ENCODE measurements at places on chromosomes 7 and 10. TPM values are rescaled to one million over a fixed set of nuclear protein-coding genes. Genes with fewer than 3 reads are reported as not detected.

- peak overlapping the region; percentile 75 for H3K27ac ChIP-seq
- DNase-seq, result no peak
- H3K4me1 ChIP-seq, result peaks cover 18% of the 10 kb centered on the region
- H3K4me3 ChIP-seq, result no peak overlapping the region
- H3K27me3 ChIP-seq, result no peaks in the 10 kb centered on the region
These were observed 111.5 kb downstream of the PRPF18 start for GRCh38 chr10:13698217-13698616.

DNA sequence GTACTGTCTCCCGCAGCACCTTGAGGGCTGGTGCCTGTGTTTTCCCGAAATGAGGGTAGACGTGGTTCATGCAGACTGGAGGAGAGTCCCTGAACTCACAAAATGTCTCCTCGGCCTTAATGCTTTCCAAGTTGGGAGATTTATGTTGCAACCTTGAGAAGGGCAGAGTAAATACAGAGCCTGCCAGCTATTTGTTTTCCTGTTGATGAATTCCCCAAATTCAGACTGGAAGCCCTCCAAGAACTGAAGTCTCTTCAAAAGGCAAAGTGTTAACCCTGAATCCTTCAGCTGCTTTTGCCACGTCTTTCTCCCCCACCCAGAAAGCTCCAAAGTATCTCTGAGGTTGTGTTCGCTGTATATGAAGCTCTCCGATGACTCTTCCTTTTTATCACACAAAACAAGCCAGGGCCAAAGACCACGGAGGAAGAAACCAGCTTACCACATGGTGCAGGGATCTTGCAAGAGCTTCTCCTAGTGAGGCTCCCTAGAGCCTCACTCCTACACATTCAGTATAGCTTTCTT lies 254.7 kb upstream of the NFE2L3 start:
- H3K27me3 ChIP-seq, result peaks cover 5% of the 10 kb centered on the region
- DNase-seq, result no peak
- H3K36me3 ChIP-seq, result no peaks in the 10 kb centered on the region
- peaks cover 18% of the 10 kb centered on the region for H3K4me1 ChIP-seq

DNA sequence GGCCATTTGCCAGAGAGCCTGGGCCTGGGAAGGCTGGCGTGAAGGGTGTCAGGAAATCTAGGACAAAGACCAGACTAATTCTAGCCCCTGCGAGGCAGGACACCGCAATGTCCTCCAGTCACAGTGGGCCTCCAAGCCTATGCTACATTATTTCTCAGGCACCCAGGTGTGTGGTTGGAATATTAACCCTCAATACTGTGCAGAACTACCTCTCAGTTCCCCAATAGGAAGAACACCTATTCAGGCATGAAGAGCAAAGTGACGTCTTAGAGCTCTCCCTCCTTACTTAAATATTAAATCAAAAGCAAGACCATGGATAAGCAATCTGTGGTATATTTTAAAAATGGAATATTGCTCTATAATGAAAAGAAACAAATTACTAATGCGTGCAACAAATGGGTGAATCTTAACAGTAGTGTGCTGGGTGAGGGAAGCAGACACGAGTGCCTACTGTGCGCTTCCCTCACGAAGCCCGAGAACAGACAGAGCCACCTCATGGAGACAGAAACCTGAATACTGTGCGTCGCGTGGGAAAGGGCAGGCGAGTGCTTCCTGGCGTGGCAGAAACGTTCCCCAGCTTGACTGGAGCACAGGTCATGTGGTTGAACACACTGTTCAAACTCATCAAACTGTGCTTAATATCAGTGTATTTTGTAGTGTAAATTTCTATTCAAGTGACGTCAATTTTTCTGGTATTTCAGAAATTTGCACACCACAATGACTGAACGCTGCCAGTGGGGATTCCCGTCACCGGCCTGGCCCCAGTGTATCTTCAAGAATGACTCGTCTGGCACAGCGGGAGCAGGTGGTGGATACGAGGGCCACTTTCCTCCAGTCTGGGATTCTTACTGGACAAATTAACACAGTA lies 15.5 kb upstream of the PTPRN2 start:
- H3K27ac ChIP-seq, result no peak overlapping the region
- H3K36me3 ChIP-seq, result no peaks in the 10 kb centered on the region
- no peaks in the 10 kb centered on the region for H3K27me3 ChIP-seq
- DNase-seq, result no peak

DNA sequence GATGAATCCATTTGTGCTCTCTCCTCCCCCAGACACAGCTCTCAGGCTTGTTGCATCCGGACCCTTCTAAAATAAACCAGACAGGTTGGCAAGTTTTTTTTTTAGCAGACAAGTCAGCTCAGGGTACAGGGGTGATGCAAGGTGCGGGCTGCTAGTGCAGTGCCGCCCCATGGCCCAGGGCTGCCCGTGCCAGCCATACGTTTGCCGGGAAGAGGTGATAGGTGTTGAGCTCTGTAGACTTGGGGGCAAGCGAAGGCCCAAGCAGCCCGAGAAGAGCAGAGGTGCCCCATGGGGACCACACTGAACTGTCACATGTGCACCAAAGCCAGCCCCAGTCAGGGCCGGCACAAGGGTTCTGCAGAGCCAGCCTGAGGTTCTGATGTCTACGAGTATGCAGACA lies 57.1 kb upstream of the PDSS1 start:
- H3K27me3 ChIP-seq, result no peaks in the 10 kb centered on the region
- H3K36me3 ChIP-seq, result no peaks in the 10 kb centered on the region
- no peak overlapping the region for H3K27ac ChIP-seq
- no peak for DNase-seq
- H3K4me1 ChIP-seq, result no peaks in the 10 kb centered on the region

DNA sequence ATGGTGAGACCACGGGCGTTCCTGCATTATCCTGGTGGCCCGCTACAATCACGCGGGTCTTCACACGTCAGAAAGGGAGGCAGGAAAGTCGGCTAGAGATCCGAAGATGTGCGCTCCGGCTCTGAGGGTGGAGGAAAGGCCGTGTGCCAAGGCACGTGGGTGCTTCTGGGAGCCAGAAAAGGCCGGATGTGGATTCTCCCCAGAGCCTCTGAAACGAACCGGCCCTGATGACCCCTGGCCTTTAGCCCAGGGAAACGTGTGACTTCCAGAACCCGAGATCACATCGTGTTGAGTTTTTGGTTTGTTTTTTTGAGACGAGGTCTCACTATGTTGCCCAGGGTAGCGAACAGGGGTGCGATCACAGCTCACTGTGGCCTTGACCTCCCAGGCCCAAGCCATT lies 244.2 kb downstream of the ELFN1 start:
- H3K4me1 ChIP-seq, result peaks cover 27% of the 10 kb centered on the region
- H3K36me3 ChIP-seq, result no peaks in the 10 kb centered on the region
- H3K27ac ChIP-seq, result no peak overlapping the region
- no peaks in the 10 kb centered on the region for H3K27me3 ChIP-seq

DNA sequence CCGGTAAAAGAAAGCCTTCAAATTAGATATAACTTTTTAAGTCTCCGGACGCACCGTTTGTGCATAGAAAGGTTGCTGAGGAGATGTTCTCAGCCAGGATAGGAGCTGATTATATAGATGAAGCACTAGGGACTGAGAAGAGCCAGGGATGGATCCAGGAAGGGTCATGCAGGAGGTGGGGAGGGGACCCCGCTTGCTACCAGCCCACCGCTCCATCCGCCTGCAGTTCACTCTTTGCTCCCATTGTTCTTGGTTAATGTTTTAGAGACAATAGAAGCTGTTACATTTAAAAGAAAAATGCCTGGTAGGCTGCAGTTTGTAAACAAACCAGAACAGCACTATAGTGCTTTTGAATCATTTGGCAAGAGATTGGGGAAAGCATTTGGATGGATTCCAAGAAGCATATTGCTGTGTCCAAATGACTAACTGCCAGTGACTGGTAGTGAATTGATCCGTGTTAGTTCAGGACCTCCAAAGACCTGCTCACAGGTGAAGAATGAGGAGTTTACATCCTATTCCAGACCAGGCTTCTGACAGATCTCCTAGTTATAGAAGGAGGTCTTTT lies 175.9 kb upstream of the TAC1 start:
- H3K36me3 ChIP-seq, result no peaks in the 10 kb centered on the region
- H3K4me1 ChIP-seq, result no peaks in the 10 kb centered on the region
- H3K27me3 ChIP-seq, result no peaks in the 10 kb centered on the region
- no peak for DNase-seq
- H3K4me3 ChIP-seq, result no peak overlapping the region
- no peak overlapping the region for H3K27ac ChIP-seq

DNA sequence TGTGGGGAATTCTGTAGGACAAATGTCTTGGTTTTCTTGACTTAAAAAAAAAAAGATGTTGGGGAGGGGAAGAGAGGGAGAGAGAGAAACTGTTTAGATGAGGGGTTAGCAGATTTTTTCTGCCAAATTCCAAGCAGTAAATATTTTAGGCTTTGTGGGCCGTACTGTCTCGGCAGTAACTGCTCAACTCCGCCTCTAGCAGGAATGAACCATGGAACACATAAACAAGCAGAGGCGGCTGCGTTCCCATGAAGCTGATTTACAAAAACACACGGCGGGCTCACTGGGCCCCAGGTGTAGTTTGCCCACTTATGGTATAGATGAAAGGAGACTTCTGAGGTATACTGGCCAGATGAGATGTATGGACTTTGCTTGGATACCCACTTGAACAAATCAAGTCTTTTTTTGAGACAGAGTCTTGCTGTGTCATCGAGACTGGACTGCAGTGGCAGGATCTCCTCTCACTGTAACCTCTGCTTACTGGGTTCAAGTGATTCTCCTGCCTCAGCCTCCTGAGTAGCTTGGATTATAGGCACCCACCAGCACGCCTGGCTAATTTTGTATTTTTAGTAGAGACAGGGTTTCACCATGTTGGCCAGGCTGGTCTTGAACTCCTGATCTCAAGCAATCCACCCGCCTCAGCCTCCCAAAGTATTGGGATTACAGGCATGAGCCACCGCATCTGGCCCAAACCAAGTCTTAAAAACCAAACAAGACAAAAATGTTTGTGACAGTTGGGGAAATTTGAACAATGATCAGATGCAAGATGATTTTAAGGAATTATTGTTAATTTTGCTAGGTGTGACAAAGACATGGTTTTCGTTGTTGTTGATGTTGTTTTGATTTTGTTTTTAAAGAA lies 9.7 kb upstream of the ADAMTS14 start:
- no peak for DNase-seq
- H3K27me3 ChIP-seq, result no peaks in the 10 kb centered on the region
- no peak overlapping the region for H3K27ac ChIP-seq
- no peaks in the 10 kb centered on the region for H3K36me3 ChIP-seq

DNA sequence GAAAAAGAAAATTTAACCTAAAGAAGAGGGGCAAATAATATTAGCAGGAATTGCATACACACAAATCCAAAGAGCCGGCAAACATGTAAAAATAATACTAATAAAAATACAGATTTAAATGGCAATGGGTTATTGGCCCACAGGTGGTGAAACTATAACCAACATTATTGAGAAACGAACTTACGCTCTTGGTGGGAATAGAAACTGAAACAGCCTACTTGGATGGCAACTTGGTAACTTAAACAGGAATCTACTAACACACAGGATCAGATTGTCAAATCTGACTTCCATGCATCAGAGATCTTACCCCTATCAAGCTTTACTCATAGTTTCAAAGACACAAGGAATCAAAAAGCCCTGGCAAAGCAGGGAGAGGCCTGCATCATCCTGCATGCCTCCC lies 66.5 kb downstream of the ANLN start:
- no peak overlapping the region for H3K4me3 ChIP-seq
- H3K4me1 ChIP-seq, result no peaks in the 10 kb centered on the region
- no peak overlapping the region for H3K27ac ChIP-seq
- no peak for DNase-seq
- H3K36me3 ChIP-seq, result no peaks in the 10 kb centered on the region

GRCh38 chr7:139658908-139659675 lies 118.7 kb downstream of the HIPK2 start:
- H3K4me1 ChIP-seq, result peaks cover 49% of the 10 kb centered on the region
- DNase-seq, result no peak
- H3K4me3 ChIP-seq, result no peak overlapping the region
- peak overlapping the region; percentile 83 for H3K27ac ChIP-seq
- H3K27me3 ChIP-seq, result no peaks in the 10 kb centered on the region

DNA sequence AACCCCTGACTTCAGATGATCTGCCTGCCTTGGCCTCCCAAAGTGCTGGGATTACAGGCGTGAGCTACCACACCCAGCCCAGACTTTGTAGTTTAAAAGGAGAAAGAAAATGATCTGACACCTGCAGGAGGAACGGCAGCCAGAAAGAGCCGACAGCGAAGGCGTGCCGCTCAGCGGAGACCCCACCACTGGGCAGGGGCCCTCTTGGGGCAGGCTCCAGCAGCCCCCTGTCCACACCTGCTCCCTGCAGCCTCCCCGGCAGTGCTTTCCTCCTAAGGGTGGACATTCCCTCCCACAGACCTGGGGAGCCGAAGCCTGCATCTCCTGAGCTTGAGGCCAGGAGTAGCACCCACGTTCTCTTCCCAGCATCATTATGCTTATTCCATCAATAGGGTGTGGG lies 19.2 kb upstream of the CNPY1 start:
- no peak for DNase-seq
- no peaks in the 10 kb centered on the region for H3K27me3 ChIP-seq
- no peaks in the 10 kb centered on the region for H3K4me1 ChIP-seq
- H3K4me3 ChIP-seq, result no peak overlapping the region
- H3K36me3 ChIP-seq, result no peaks in the 10 kb centered on the region

DNA sequence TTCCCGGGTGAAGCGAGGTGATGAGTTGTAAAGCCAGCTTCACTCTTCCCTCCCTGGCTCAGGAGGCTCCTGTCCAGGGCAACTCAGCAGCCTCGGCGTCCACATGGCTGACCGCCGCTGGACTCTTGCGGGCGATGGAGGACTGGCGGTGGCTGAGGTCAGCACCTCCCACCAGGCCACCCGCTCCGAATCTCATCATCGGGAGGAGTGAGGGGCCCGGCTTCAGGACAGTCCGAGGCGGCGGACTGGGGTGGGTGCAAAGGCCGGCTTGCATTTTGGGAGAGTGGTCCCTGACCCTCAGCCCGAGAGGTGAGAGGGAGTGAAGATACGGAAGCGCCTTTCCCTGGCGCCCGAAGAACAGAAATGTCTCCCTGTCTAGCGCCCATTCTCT lies 759 bp downstream of the DNAJB12 start:
- no peaks in the 10 kb centered on the region for H3K27me3 ChIP-seq
- H3K27ac ChIP-seq, result peak overlapping the region; percentile 98
- peak; percentile 67 for DNase-seq
- peaks cover 22% of the 10 kb centered on the region for H3K4me1 ChIP-seq
- peak overlapping the region; percentile 94 for H3K4me3 ChIP-seq
- peaks cover 23% of the 10 kb centered on the region for H3K36me3 ChIP-seq

- no peaks in the 10 kb centered on the region for H3K27me3 ChIP-seq
- H3K27ac ChIP-seq, result no peak overlapping the region
- DNase-seq, result no peak
- no peaks in the 10 kb centered on the region for H3K36me3 ChIP-seq
- H3K4me1 ChIP-seq, result no peaks in the 10 kb centered on the region
- no peak overlapping the region for H3K4me3 ChIP-seq
These were observed 132.1 kb downstream of the GALNT17 start for GRCh38 chr7:71264005-71264404.

Gene AIMP2
- 40.5 TPM for total RNA-seq

Gene SFRP5
- 0.28 TPM for total RNA-seq

Gene LOXL4
- 1.0 TPM for total RNA-seq

Gene IL15RA
- total RNA-seq, result 3.0 TPM

Gene GPR15LG
- total RNA-seq, result not detected

Gene DCLRE1A
- total RNA-seq, result 7.3 TPM

Gene HOXA1
- not detected for total RNA-seq

Gene ABCC2
- 0.72 TPM for total RNA-seq
